Stimulated activated CD4-positive, alpha-beta T cell treated with anti-CD3 and anti-CD28 coated beads, Interleukin-2, amount 100 ng/mL, for 48 hours (primary cell): ENCODE measurements at places on chromosomes 1 and 21.

- peak; percentile 65 for DNase-seq
These were observed 34.9 kb upstream of the PPP1R15B start for GRCh38 chr1:204446413-204447111.

DNA sequence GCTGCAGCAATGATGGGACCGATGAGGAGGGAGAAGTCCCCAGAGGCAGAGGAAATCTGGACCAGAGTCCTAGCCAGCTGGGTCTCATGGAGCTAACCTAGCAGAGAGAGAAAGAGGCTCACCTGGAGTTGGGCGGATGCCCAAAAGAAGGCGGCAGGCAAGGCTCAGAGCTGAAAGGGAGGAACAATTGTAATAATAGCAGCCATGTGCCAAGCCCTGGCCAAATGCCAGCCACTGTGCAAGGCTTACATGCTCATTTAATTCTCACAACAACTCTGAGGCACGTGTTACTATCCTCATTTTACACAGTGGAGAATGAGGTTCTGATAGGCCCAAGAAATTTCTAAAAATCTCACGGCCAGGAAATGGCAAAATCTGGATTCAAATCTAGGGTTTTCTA, 50.0 kb upstream of the ZNF648 start:
- DNase-seq = no peak

DNA sequence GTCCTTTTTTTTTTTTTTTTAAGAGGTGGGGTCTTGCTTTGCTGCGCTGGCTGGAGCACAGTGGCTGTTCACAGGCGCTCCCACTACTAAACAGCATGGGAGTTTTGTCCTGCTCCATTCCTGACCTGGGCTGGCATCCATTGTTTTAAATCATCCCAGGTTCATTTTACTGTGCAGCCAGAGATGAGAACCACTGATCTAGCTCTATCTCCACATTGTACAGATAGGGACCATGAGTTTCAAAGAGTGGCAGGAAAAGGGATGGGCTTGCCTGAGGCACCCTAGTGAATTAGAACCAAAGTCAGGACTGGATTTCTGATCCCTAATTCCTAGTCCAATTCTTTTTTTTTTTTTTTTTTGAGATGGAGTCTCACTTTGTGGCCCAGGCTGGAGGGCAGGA, 7.2 kb upstream of the TMEM222 start:
- DNase-seq = no peak

DNA sequence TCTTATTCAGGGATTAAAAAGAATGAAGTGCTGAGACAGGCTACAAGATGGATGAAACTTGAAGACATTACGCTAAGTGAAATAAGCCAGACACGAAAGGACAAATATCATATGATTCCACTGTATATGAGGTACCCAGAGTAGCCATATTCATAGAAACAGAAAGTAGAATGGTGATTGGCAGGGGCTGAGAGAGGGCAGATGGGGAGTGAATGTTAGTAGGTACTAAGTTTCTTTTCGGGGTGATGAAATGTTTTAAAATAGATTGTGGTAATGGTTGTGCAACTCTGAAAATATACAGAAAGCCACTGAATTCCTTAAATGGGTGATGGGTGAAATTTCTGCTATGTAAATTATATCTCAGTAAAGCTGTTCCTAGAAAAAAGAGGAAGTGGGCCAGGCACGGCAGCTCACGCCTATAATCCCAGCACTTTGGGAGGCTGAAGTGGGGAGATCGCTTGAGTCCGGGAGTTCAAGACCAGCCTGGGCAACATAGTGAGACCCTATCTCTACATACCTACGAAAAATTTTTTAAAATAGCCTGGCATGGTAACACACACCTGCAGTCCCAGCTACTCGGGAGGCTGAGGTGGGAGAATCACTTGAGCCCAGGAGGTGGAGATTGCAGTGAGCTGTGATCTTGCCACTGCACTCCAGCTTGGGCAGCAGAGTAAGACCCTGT, 15.9 kb downstream of the SLC27A3 start:
- DNase-seq = no peak

GRCh38 chr1:183824291-183824690, 19.4 kb downstream of the RGL1 start:
- DNase-seq = no peak

GRCh38 chr1:164609089-164609488, 50.1 kb downstream of the PBX1 start:
- no peak for DNase-seq

- no peak for DNase-seq
These were observed 56.5 kb upstream of the BMP8A start for GRCh38 chr1:39434797-39435395.

- no peak for DNase-seq
These were observed 6.9 kb upstream of the EFNA3 start for GRCh38 chr1:155071701-155072100.

GRCh38 chr1:206925106-206925736, 3.5 kb upstream of the FCMR start:
- peak; percentile 47 for DNase-seq

DNA sequence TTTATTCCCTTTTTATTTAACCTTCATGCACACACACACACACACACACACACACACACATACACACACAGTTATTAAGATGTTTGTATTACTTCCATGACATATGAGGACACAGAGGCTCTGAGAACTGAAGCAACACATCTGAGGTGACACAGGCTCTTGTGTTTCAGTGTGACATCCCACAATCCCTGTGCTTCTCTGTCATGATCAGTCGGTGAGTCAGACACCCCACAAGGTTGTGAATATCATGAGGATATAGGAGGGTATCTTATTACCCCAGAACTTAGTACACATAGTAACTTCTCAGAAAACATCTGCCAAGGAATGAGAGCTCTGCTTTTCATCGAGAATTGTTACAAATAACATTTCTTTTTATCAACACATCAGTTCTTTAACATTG, 459.3 kb downstream of the PLPP3 start:
- no peak for DNase-seq

- no peak for DNase-seq
These were observed 176.4 kb upstream of the KLHDC7A start for GRCh38 chr1:18304151-18304869.

DNA sequence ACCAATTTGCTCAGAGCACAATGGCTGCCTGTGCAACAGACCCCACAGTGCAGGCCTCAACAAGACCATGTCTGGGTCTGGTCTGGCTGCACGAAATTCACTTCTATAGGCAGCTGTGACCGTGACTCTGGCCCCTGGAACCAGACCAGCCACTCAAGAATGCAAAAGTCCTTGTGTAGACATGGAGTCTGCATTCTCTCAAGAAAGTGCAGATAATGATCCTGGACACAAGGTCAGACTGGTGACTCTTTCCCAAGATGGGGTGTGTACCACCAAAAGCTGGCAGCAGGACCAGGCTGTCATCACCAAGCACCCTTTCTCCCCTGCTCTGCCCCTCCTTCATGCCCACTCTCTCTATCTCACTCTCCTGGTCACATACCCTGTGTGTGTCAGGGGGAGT, 7.1 kb upstream of the METTL25B start:
- DNase-seq = no peak

DNA sequence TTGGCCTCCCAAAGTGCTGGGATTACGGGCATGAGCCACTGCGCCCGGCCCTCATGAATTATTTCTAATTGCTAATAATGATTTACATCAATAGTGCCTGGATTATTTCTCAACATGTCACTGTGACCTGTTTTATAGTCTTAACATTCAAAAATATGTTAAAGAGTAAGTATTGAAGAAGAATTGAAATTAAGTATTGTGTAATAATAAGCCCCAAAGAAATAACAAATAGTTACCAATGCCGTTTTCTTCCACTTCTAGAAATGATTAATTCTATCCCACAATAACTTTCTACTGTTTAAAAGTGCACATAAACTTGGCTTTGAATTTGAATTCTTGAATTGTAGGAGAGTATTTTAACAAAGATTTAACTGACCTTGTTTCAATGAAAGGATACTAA, 19.5 kb downstream of the SPATA17 start:
- DNase-seq = no peak

DNA sequence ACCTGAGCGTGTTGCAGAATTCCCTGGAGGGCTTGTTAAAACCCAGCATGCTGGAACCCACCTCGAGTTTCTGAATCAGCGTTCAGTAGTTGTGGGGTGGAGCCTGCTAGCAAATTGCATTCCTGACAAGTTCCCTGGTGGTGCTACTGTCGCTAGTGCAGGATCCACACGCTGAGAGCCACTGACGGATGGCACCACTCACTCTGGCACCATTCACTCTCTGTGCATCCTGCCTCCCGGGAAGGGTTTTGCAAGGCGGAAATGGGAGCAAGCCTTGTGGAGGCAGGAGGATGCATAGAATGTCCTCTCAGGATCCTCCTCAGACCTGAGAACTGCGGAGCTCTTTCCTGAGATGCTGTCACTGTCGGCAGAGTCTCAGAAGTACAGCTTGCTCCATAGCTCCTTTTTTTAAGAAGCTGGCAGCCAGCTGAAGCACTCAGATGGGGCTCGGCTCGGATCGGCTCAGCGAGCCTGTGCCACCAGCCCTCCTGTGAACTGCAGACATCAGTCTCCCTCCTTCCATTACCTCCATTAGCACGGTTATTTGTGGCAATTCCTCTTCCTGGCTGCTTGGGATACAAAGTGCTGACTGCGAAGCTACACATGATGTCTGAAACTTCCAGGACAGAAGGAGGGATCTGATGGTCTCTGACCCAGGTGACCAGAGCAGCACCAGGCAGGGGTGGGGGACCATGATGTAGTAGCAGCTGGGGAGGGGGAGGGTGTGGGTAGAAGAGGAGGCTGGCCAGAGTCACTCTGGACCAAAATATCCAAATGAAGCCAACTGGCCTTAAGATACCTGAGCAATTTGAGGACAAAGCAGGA, 89.6 kb downstream of the C1orf94 start:
- DNase-seq = no peak

DNA sequence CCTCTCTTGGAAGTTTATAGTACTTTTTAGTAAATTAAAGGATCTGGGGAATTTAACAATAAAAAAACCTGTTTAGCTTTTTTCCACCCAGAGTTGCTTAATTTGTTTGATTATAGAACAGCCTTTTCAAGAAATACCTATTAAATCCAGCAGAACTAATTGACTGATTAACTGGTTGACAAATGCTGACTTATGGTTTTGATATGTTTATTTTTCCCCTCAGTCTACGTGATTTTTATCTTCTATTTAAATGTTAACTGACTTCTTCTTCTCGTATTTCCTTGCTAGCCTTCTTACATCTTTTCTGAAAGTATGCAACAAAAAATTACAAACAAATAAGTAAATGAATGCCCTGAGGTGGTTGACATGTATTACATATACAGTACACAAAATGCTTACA, 302.9 kb upstream of the SPAG17 start:
- no peak for DNase-seq

DNA sequence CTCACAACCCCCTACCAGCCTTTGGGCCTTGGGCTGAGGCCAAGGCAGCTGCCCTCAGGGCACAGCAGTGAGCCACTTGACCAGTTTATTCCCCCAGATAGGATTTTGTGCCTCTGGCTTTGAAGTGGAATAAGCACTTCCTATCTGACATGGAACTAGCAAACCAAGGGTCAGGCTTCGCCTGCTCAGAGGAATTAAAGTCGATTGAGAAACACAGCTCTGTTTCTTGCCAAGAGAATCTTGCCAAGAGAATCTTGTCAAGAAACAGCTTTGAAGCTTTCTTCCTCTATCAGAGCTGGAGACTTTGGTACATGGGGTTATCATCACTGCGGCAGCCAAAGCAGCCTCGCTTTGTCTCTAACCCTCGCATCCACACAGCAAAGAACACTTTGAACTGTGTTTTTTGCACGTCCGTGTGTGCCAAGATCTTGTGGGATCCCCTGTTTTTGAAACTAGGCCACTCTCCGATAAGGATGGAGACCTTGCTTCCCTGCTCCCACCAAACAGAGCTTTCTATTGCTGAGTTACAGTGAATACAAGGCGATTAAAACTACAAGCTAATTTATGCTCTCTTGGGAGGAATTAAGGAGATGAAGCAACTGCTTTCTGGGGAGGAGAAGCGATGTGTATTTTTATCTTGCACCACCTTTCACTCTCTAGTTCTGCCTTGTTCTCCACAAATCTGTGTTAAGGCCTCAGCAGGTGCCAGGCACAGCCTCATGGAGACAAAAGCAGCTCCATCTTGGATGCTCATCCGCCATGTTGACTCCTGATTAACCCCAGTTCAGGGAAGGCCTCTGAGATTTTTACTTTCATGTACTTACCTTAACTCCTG, 67.3 kb downstream of the RHOU start:
- DNase-seq = no peak

GRCh38 chr1:161115132-161115711, 2.6 kb downstream of the PFDN2 start:
- DNase-seq = no peak

DNA sequence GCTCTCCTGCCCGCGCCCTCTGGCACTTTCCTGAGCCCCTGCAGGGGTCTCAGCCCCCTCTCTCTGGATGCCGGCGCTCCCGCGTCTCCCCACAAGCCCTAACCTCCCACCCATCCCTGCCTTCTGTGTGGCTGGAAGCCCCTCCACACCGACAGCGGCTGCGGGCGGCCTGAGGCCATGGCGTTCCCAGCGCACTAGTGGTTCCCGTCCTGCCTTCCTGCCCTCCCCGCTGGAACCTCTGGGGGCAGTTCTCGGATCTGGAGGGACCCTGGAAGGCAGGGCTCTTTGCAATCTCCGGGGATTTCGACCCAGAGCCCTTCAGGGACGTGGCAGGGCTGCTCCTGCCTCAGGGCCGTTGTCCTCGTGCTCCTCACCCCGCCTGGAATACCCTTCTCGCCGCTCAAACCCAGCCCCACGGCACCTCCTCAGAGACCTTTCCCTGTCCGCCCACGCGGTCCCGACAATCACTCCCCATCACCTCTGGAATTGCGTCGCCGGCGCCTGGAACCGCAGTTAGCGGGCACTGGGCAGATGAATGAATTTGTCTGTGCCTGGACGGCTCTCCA, 493 bp upstream of the ESPN start:
- no peak for DNase-seq

DNA sequence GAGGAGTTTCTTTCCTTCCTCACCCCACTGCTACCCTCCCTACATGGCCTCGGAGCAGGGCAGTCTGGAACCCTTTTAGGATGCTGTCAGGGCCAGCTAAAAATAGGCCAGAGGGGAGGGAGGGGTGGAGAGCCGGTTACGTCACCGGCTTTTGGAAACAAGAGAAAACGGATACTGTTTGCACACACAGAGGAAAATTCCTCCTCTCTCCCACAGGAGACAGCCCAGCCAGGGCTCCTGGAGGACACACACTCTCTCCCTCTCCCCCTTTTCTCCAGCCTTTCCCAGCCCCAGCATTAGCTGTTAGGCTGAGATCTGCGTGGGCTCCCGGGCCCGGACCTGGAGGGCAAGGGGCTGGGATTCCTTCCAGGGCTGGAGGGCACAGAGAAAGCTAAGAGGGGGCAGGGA, 20.0 kb upstream of the ALDH4A1 start:
- DNase-seq = no peak

DNA sequence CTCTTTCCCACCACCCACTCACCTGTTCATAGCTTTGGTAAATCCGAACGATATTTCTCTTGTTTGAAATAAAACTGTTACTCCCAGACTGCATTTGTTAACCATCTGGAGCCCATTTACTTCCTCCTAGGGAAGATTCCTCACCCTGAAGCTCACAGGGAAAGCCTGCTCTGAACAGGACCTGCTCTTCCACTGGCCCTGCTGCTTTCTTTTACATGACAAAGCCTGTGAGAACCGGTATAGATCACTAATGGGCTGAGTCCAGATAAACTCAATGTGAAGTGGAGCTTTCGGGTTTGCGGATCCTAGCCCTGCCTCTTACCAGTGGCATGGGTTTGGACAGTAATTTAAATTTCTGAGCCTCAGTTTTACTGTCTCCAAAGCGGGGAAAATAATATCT, 45.2 kb downstream of the FAM163A start:
- no peak for DNase-seq

GRCh38 chr1:13792419-13792818, 92.4 kb downstream of the PRDM2 start:
- DNase-seq = no peak
